ENCODE measurements at places on chromosomes 7 and 10. TPM values are rescaled to one million over a fixed set of nuclear protein-coding genes. Genes with fewer than 3 reads are reported as not detected.

- DNase-seq, result no peak
Measured at GRCh38 chr10:86068231-86069054, 298.2 kb downstream of the GRID1 start.

- DNase-seq, result no peak
Measured at GRCh38 chr10:118769898-118770600, 15.3 kb upstream of the CACUL1 start.

GRCh38 chr10:98332623-98333269 is 64.8 kb upstream of the LOXL4 start:
- no peak for DNase-seq

The SFTPA1 gene
- not detected for total RNA-seq

The PON1 gene
- not detected for total RNA-seq

The PRSS37 gene
- total RNA-seq, result not detected
